Left forelimb (tissue), 1 donor: ENCODE measurements at places on chromosomes 5 and 9.

DNA sequence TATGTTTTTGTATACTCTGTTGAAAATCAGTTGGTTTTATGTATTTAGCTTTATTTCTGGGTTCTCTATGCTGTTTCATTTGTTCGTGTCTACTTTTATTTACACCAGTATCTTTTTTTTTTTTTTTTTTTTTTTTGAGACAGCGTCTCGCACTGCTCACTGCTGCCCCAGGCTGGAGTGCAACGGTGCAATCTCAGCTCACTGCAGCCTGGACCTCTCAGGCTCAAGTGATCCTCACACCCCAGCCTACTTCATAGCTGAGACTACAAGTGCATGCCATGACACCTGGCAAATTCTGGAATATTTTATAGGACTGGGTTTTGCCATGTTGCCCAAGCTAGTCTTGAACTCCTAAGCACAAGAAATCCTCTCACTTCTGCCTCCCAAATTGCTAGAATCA is 869.4 kb upstream of the CDH6 start:
- DNase-seq, result no peak

GRCh38 chr5:150505041-150505511 is 2.9 kb upstream of the NDST1 start:
- no peak for DNase-seq

GRCh38 chr9:121821326-121821725 is 169.9 kb downstream of the DAB2IP start:
- no peak for DNase-seq

DNA sequence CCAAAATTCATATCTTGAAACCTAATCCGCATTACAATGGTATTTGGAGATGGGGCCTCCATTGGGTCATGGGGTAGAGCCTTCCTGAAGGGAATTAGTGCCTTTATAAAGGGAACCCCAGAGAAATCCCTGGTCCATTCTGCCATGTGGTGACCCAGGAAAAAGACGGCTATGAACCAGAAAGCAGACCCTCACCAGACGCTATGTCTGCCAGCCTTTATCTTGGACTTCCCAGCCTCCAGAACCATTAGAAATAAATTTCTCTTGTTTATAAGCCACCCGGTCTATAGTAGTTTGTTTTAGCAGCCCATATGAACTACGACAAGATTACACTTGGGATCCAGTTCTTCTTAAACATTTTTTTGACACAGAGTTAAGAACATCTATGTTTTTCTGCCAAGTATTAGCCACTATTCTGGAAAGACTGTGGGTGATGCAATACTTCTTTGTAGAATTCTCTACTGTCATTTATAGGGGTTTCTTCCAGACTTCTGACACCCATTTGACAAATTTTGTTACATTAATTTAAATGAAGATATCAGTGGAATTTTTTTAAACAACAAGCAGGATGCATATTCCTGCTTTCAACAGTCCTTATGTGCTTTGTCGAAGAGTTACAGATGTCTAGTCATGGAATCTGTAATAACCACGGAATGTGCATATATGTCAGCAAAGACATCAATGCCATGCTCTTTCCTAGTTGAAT is 572.4 kb downstream of the NR2F1-AS1 start:
- no peak for DNase-seq

- no peak for DNase-seq
Measured at GRCh38 chr5:169911448-169912212, 68.7 kb downstream of the INSYN2B start.

GRCh38 chr5:59351076-59351794 is 542.3 kb downstream of the PDE4D start:
- no peak for DNase-seq

- DNase-seq, result no peak
Measured at GRCh38 chr9:117825609-117826347, 121.6 kb downstream of the TLR4 start.

GRCh38 chr5:179974246-179974945 is 66.7 kb upstream of the TBC1D9B start:
- no peak for DNase-seq

DNA sequence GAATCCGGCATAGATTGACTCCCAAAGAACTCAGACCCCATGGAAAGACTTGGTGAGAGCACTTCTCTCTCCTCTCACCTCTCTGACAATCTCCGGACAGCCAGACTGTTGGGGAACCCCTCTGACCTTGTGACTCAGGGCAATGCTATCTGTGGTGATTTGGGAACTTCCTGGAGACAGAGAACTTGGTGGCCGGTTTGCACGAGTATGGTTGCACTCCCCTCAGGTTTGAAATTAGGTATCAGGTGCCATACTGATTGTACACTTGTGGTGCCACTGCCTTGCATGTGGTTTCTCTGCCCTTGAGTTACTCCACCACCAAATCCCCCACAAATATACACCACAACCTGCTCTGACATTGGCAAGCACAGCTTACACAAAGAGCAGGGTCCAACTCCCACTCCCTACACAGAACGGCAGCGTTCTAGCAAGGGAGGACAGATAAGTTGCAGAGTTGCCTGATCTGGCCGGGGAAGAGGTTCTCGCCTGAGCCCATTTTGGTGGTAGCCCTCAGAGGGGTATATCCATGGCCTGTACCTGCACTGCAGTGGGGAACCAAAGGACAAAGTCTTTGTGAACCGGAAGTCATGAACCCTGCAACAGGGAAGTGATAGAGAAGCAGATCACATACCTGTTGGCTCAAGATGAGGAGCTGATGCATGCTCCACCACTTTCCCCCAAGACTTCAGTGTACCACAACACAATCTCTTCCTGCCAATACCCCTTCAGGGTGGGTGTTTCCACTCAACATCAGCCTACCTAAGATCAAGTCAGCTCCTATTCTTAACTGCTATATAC is 255.1 kb downstream of the MCTP1 start:
- no peak for DNase-seq

- no peak for DNase-seq
Measured at GRCh38 chr9:135989722-135990467, 28.7 kb upstream of the UBAC1 start.

DNA sequence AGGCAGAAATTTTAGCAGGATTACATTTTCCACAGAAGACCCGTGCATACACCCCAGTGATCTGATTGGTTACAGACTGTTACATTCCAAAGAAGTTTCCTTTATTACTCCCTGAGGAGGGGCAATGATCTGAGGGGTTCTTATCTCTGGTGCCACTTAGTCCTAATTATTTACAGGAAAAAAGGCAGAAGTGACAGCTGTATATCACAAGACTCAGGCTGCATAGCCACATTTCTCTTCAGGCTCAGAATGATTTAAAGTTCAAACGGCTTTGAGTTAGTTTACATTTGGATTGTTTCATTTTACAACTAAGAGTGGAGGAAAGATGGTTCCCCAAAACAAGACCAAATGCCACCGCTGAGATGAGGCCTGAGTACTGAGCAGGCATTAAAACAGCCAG is 17.3 kb downstream of the NAIF1 start:
- no peak for DNase-seq

- no peak for DNase-seq
Measured at GRCh38 chr9:98556511-98556910, 152.2 kb downstream of the GABBR2 start.

GRCh38 chr5:41048986-41049385 is 22.2 kb downstream of the MROH2B start:
- DNase-seq, result no peak
